Stimulated activated naive B cell treated with anti-CD40 and anti-IgM and Interleukin-4, amounts not matched to agents 10 μg/mL and 1 μg/mL and 100 μg/mL, for 72 hours (primary cell): ENCODE measurements at places on chromosomes 7 and 10.

DNA sequence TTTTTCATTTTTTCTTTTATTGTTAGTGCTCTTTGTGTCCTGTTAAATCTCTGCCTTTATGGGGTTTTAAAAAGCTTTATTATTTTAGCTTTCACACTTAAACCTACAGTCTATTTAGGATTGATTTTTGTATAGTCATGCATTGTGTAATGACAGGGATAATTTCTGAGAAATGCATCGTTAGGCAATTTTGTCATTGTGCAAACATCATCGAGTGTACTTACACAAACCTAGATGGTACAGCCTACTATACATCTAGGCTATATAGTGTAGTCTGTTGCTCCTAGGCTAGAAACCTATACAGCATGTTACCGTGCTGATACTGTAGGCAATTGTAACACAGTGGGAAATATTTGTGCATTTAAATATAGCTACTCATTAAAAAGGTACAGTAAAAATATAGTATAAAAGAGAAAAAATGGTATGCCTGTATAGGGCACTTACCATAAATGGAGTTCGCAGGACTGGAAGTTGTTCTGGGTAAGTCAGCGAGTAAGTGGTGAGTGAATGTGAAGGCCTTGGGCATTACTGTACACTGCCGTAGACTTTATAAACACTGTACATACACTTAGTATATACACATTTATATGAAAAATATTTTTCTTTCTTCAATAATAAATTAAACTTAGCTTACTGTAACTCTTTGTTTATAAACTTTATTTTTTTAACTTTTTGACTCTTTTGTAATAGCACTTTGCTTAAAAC is 16.0 kb downstream of the UBE2D1 start:
- no peak for DNase-seq

GRCh38 chr7:8141070-8141469 is 120.9 kb downstream of the ICA1 start:
- DNase-seq, result no peak

- DNase-seq, result no peak
Measured at GRCh38 chr7:34143402-34143801, 238.1 kb downstream of the BMPER start.

GRCh38 chr10:5364890-5365338 is at the start of gene UCN3:
Gene UCN3, plus strand, starts transcription at chr10:5364966. Its CDS starts 8,755 bp downstream, at chr10:5373721.
- no peak for DNase-seq

DNA sequence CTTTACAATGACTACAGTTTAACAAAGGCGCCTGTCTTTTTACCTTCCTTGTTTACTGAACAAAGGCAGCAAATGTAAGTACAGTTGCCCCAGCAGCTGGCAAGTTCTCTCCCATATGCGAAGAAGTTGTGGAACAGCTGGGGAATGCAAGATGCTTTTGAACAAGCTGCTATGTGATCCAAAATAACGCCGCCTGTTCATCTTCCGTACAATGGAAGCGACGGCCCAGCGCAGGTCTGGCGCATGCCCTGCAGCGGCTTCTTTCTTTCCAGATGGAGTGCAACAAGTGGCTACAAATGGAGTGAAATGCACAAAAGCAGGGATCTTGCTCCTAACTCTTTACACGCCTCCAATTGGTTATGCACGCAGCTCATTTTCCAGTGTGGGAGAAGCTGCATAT is 97.0 kb upstream of the SVIL start:
- DNase-seq, result no peak

GRCh38 chr7:8531991-8532515 is 98.6 kb downstream of the NXPH1 start:
- no peak for DNase-seq
